ENCODE measurements at places on chromosomes 7 and 10.
A peak's percentile ranks its signal among the peaks of the same experiment; 100 is the strongest.

- DNase-seq = no peak
These were observed 101.5 kb upstream of the RAB11FIP2 start for GRCh38 chr10:118148247-118148646.

GRCh38 chr7:107203607-107204006, 34.8 kb downstream of the HBP1 start:
- DNase-seq = no peak

GRCh38 chr10:18438361-18439126, 212.8 kb downstream of the NSUN6 start:
- no peak for DNase-seq

GRCh38 chr10:34644224-34644623, 170.9 kb downstream of the PARD3 start:
- no peak for DNase-seq

- no peak for DNase-seq
These were observed 165.8 kb upstream of the KLF14 start for GRCh38 chr7:130899638-130900401.

DNA sequence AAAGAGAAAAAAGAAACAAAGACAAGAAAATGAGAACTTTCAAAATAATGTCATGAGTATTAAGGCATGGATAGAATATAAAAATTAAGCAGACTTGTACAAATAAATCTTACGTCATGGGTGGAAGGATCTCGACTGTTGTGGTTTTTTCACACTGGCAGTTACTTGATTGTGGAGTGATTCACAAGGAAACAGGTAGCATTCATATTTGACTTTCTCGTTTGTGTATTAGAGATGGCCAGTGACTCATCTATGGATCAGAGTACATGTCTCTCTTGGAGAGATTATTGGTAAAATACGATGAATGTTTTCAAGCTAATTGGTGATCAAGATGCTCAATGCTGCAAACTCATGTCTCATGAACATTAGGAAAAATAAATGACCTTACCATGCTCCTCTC, 564.3 kb downstream of the GATA3 start:
- DNase-seq = no peak

DNA sequence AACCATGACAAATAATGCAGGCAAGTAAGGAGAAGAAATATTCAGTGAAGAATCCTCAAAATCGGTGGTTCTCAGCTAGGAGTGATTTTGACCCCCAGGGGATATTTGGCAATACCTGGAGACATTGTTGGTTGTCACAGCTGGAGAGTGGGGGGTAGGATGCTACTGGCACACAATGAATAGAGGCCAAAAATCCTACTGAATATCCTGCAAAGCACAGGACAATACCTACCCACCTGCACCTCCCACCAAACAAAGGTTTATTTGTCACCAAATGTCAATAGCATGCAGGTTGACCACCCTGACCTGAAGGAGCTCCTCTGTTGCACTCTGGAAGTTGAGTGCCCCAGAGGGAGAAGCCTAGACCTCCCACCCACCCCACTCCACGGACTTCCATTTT, 1028.6 kb downstream of the CNTNAP2 start:
- DNase-seq = no peak

DNA sequence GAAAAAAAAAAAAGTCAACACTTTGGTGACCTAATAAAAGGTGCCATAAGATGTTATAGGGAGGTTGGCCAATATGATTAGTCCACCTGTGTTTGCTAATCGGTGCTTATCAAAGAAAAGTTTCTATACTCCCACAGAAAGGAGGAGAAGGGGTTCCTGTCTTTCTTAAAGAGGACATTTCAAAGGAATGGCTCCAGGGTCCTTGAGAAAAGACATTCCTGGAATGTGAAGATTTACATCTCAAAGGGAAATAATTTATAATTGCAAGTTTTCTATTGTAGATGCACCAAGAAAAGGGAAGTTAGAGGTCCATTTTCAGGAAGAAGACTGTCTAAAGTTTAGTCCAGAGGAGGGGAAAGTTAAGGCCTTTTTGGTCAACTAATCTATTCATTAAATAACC, 715.3 kb downstream of the NXPH1 start:
- no peak for DNase-seq

DNA sequence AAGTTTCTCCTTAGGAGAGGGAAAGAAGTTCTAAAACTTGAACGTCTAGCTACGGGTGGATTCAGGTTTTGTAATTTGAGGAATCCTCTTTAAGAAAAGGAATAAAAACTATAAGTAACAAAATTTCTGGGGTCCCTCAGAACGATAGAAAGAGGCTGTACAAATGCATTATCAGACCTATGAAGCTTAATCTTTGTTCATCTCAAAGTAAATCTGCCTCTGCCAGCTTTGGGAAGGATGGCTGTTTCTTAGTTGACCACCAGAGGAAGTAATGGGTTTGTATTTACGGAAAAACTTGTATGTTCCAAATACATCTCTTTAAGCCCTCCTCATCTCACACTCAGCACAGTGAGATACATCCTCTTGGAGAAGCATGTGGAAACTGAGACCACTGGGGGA, 864 bp downstream of the PSTK start:
- peak; percentile 75 for DNase-seq

GRCh38 chr10:57142925-57143576, 782.0 kb upstream of the ZWINT start:
- no peak for DNase-seq

DNA sequence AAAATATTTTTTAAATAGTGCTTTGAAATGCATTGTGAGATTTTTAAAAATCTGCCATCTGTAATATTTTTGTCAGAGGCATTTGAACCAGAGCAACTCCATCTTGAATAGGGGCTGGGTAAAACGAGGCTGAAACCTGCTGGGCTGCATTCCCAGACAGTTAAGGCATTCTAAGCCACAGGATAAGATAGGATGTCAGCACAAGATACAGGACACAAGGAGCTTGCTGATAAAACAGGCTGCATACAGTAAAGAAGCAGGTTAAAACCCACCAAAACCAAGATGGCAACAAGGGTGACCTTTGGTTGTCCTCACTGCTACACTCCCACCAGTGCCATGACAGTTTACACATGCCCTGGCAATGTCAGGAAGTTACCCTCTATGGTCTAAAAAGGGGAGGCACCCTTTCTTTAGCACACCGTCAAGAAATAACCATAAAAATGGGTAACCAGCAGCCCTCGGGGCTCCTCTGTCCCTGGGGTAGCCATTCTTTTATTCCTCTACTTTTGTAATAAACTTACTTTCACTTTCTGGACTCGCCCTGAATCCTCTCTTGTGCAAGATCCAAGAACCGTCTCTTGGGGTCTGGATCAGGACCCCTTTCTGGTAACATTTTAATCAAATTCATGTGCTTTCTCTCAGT, 273.7 kb downstream of the SEMA3D start:
- DNase-seq = no peak

DNA sequence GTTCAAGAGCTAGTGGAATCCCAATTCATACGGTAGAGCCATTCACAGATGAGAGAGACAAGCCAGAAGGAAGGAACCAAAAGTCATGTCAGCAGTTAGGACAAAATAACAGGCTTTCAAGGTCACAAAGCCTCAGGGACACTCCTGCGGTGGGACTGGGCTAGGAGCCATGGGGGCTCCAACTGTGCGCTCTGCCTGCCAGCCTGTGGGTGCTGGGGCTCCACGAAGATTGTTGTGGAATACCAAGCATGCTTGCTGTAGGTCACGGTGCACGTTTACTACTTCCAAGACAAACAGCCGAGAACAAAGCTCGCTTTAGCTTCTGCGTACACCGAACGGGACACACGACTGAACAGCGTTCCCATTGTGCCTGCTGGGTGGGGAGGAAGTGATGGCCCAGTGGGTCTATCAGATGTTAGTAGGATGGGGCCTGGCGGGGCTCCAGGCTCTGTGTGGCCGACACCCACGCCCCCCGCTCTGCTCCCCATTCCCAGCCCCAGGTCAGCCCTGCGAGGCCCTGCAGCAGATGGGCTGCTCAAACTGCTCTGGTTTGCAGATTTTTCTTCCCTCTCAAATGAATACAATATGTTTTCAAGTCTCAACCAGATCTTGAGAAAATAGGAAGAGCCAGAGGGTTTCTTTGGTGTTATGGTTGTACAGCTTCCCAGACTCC, 158.9 kb downstream of the EGFR start:
- DNase-seq = no peak

- DNase-seq = no peak
These were observed 54.1 kb upstream of the ANTXRL start for GRCh38 chr10:46232666-46233065.

DNA sequence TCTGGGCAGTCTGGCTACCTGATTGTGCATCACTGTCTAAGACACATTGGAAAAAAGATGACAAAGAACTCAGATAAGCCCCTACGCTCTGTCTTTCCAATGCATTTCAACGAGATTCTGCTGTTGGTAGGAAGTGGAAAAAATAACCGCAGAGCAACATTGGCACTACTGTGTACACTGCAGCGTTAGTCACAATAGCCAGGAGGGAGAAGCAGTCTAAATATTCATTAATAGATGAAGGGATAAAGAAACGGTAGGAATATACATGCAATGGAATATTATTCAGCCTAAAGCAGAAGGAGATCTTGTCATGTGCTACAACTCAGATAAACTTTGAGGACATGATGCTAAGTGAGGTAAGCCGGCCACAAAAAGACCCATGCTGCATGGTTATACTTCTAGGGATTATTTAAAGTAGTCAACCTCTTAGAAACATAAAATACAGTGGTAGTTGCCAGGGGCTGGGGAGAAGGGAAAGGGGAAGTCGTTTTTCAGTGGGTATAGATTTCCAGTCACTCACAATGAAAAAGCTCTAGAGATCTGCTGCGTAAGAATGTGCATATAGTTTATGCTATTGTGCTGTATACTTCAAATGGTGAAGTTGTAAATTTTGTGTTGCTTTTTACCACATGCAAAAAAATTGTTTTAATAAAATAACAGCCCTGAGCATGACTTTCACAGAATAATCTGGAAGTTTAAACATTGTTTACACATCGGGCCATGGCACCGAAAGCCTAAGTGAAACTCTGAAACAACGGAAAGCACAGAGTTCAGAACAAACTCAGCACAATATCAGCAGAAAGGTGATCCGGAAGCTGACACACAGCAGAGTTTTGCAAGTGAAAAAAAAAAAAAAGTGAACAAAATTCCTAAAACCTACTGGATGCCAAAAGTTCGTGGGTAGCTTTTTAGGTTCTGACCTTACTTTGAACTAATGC, 40.1 kb downstream of the ELMO1 start:
- DNase-seq = peak; percentile 69

- DNase-seq = no peak
These were observed 83.4 kb downstream of the ZRANB1 start for GRCh38 chr10:125025341-125025740.

GRCh38 chr7:83873459-83873858, 224.5 kb upstream of the SEMA3E start:
- DNase-seq = no peak

GRCh38 chr10:113683300-113683699, 3.6 kb downstream of the CASP7 start:
- no peak for DNase-seq

- DNase-seq = no peak
These were observed 64.4 kb downstream of the ENO4 start for GRCh38 chr10:116913695-116914094.

DNA sequence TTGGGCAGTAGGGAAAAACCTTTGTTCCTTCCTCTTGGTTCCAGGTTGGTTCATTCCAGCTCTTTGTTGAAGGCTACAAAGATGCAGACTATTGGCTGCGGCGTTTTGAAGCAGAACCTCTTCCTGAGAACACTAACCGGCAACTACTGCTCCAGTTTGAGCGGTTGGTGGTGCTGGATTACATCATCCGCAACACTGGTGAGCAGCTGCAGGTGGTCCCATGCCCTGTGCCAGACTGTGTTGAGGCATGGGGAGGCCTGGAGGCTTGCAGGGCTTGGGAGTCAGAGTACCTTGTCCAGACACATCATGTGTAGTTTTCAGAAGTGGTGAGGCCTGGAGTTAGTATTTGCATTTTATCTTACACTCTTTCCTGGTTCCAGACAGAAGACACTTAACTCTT, 16.3 kb downstream of the PI4K2A start:
- DNase-seq = no peak

GRCh38 chr10:72355214-72355555, 466 bp upstream of the DNAJB12 start:
- no peak for DNase-seq

DNA sequence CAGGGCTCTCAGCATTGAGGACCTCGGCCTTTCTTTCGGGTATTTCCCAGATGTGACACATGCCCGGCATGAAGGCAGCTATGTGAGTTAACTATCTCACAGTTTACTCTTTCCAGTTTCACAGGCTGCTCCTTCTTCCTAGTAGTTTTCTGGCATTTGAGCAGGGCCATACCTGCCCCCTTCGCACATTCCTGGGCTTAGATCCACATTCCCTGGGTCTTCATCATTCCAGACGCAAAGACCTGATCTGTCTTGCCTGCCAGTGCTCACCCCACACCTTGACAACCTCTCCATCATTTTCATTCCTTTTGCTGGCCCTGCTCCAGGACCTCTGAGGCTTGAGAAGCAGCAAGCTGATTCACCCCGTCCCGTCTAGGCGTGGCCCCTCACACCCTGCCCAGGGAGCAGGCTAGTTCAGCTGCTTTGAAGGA, 227.5 kb downstream of the WDR11 start:
- no peak for DNase-seq

GRCh38 chr7:131039836-131040235, 287.8 kb upstream of the MKLN1 start:
- no peak for DNase-seq

DNA sequence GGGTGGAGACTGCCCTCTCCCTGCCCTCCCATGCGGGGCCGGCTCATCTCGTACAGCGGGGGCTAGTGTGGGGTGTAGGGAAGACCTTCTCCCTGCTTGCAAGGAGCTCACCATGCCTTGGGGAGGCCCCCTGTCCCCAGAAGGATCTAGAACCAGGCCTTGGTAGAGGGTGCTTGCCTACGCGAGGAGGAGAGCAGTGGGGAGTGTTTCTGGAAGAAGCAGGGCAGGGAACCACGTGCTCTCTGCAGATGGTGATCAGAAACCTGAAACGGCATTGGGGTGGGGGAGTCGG, 2.7 kb downstream of the MAFK start:
- DNase-seq = no peak

GRCh38 chr10:52759154-52759553, 13.4 kb downstream of the MBL2 start:
- peak; percentile 9 for DNase-seq

GRCh38 chr7:50304129-50304910, at the start of gene IKZF1:
Gene IKZF1, plus strand, starts transcription at chr7:50304716. Its CDS starts 14,346 bp downstream, at chr7:50319062.
- DNase-seq = peak; percentile 88

All from hematopoietic multipotent progenitor cell treated with erythropoietin and hydrocortisone succinate and interleukin-3 and kit ligand, for 6 days (in vitro differentiated cells).